ENCODE measurements at places on chromosomes 1 and 21.

GRCh38 chr1:236568285-236568894 lies 35.9 kb downstream of the HEATR1 start:
- DNase-seq = no peak

DNA sequence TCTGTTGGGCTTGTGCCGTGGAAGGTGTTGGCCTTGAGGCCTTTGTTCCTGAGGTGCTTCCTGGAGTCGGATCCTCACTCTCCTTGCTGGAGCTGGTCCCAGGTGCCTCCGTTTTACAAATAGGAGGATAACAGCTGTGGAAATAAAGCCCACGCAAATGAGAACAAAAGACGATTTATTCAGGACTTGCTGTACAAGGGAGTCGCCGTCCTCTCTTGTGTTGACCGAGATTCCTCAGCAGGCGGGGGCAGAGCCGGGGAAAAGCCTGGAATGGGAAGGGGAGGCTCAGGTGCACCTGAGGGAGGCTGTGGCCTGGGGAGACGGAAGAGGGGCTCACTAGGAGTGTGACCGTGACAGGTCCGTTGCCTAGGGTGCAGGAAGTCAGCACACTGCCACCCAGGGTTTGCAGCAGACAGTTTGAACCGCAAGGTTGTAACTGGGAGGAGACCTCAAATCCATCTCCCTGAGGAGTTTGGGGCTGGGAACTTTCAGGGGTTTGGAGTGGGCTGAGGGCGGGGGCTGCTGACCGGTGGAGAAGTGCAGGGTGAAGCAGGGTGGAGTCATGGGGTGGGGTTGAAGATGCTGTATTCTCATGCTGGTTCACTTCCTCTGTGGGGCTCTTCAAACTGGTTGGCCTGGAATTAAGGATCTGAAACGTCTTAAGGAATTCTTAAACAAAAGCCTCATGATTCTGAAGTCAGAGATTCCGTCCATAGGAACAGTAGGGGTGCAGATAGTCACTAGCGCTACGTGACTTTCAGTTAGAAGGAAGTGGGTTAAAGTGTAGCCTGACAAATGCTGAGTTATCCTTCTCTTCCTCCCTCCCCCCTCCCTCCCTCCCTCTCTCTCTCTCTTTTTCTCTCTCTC lies 2.6 kb upstream of the CSTB start:
- DNase-seq = no peak

GRCh38 chr1:41432481-41433280 lies 51.8 kb downstream of the EDN2 start:
- peak; percentile 93 for DNase-seq

GRCh38 chr1:240149484-240150094 lies 57.9 kb downstream of the FMN2 start:
- DNase-seq = peak; percentile 30

DNA sequence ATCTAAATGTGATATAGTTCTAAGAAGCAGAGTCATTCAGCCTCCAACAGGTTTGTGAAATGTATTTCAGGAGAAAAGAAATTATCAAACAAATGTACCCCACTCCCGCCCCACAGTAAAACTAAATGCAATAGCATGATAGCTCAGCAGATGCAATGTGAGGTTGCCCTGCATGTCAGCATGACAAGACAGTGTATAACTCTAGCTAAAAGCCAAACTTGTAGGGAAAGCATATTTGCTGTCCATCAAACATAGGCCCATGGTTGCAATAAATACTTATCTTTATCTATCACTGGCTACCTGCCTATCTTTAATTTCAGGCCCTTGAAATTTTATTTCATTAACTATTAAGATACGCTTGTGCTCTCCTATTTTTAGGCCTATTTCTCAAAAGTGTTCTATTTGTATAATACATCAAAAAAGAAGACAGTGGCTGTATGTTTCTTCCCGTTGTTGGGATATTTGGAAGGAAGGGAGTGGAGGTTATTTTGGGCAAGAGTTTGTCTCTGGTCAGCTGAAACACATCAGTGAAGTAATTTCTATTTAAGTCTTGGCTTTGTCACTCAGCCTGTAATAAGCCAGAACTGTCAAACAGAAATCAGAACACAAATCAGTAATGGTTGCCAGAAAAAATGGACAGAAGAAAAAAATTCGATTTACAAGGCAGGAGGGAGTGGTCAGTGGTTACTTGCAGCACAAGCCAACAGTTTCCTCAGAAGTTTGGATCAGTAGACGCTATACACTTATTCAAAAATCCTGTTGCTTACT lies 307.4 kb upstream of the ADGRL2 start:
- no peak for DNase-seq

GRCh38 chr1:189962181-189962580 lies 515.5 kb downstream of the BRINP3 start:
- no peak for DNase-seq

- DNase-seq = no peak
Measured at GRCh38 chr1:44405031-44405797, at the start of gene RNF220. Gene RNF220 (plus strand): TSS chr1:44405255.

GRCh38 chr1:198830412-198830811 lies 191.6 kb downstream of the PTPRC start:
- no peak for DNase-seq

DNA sequence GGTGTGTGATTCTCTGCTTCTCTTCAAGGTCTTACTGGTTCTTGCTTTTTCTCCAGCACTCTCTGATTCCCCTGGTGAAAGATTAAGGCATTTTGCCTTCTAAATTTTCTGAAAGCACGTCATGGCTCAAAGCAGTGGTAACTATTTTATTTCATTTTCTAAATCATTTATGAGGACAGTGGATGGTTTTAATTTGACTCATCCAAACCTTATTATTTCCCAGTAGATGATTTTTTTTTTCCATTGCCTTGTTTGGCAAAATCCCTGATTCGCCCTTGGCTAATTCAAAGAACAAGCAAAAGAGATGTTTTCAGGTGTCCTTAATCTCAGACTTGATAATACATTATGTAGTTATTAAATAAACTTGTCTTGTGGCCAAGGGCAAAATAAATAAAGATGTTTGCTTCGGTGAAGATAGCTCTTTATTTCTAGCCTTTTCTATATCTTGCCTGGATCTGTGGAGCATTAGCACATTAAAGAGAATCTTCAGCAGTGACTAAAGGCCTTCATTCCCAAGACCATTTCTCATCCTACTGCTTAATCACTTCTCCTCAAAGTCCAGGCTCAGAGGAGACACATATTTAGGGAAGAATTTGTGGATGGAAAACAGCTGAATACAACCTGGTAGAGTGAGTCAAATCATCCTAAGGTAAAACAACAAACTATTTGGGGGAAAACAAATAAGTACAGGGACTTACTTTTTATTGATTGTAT lies 359.8 kb downstream of the DUSP10 start:
- DNase-seq = no peak

- DNase-seq = peak; percentile 71
Measured at GRCh38 chr1:154607609-154608396, at the start of gene ADAR. Gene ADAR (minus strand): TSS chr1:154608186. CDS start chr1:154608006, 180 bp downstream.

DNA sequence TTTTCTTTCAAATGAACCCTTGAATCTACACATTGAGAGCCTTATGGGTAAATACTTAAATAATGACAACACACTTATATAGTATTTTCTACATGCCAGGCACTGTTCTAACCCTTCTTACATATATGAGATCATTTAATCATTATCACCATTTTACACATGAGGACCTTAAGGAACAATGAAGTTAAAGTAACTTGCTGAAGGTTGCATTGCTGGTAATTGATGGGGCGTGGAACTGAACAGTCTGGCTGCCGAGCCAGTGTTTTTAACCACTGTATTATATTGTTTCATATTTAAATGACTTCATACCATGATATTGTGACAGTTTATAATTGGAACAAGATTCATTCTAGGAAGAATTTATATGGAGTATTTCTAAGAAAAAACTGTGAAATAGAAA lies 111.9 kb upstream of the TENT5C start:
- DNase-seq = no peak

DNA sequence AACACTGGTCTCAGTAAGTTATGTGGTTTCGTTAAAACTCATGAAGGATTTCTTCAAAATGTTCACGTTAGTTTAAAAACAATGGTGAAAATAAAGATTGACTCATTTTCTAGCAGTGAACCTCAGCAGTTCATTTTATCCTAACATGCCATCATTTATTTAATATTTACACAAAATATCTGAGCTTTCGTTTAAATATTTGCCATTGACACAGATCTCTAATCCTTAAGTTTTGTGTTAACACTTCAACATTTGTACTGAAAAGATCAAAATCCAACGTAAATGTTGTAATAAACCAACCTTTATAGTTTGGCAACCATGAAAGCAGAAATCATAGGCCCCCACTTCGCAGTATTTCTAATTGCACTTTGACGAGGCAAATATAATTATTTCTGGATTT lies 1129.5 kb downstream of the PLA2G4A start:
- DNase-seq = no peak

- no peak for DNase-seq
Measured at GRCh38 chr1:186900539-186901237, 71.9 kb downstream of the PLA2G4A start.

- peak; percentile 99 for DNase-seq
Measured at GRCh38 chr1:205313563-205314308, 7.8 kb downstream of the NUAK2 start.

- DNase-seq = no peak
Measured at GRCh38 chr1:19757641-19758040, 42.1 kb downstream of the TMCO4 start.

- DNase-seq = no peak
Measured at GRCh38 chr1:154736841-154737240, 128.9 kb upstream of the ADAR start.

- DNase-seq = no peak
Measured at GRCh38 chr1:18144916-18145647, 37.5 kb downstream of the IGSF21 start.

DNA sequence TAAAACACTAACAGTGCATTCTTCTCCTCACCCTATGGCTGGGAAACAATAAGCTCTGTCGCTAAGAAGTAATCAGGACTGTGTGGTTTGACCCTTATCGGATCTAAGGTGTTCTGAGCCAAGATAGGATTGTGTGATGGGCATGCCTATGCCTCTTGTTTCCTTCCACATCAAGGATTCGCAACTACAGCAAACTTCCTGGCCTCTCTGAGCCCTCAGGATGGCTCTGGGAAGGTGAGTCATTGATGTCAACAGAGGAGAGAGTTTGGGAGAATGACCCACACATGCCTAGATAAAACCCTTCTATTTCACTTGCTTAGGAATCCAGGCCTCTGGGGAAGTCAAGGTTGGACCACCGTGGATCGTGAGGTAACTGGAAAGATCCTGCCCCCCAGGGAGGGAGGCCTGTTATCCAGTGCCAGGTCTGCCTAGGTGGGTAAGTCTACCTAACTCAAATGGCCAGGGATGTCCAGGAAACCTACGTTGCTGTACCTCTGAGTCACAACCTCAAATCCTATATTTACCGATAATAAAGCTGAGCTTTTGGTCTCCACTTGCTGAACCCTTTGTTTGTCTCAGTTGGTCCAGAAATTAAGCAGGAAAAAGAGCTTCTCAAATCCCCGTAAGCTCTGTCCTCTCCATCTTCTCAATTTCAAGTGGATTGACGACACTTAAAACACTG lies 27.4 kb downstream of the TIAM1 start:
- DNase-seq = no peak

GRCh38 chr1:202376247-202376646 lies 27.7 kb downstream of the PPP1R12B start:
- no peak for DNase-seq

GRCh38 chr1:206035027-206035426 lies 11.3 kb upstream of the CTSE start:
- DNase-seq = no peak

- no peak for DNase-seq
Measured at GRCh38 chr1:193916452-193916851, 730.0 kb upstream of the B3GALT2 start.

DNA sequence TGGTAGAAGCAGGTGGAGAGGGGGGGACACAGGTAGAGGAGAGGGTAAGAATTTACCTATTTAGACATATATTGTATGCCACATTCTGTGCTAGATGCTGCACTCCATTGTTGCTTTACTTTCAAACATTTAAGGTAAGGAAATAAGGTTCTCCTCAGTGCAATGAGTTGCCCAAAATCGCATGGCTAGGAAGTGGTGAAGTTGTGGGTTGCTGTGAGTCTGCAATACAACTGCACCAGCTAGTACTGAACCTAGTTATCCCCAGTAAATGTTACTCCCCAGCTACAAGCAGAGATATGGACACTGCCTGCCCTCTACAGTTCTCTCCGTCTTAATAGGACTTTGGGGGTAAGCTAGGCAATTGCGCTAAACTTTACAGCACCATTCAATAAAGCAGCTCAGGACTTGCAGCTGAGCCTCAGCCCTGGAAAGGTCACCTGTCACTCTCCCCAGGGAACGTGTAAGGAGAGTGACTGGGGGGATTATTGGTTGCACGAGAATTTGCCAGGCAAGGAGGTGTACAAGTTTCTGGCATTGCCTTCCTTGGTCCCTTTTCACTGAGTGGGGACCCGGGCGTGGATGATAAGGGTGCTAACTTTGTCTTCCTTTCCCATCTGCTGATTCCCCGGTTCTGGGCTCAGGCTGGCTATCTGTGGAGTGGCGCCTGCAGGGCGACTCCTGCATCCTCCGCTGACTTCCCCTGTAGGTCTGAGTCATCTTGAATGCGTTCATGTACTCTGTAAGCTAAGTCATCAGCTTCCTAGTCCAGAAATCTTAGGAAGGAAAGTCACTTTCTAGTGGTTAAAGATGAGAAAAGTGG lies 71.3 kb upstream of the CNTN2 start:
- DNase-seq = no peak

GRCh38 chr1:46220808-46221207 lies 17.7 kb downstream of the LURAP1 start:
- no peak for DNase-seq

DNA sequence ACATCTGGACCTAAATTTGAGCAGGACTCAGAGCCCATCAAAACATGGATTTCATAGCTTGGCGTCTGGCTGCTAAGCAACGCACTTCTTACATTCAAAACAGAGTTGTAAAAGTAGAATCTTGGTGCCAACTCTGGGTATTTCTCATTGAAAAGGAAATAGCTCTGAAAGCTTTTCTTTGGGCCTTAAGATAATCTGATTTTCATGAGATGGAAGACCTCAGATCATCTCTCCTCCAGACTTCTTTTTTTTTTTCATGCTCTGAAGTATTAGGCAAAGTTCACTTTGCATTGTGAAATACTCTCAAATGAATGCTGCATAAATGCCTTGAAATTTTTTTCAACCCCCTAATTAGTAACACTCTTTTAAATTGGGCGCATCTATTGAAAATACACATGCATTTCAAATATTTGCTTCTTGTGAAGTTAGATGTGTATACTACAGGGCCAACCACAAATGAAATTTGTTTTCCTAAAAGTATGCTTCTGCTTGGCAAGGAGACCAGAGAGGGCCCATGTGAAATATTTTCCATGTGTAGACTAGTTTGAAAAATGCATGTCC lies 4.2 kb downstream of the ADAMTS5 start:
- no peak for DNase-seq

Data from NT2/D1 (cell line).